ENCODE measurements at places on chromosomes 5 and 9.

DNA sequence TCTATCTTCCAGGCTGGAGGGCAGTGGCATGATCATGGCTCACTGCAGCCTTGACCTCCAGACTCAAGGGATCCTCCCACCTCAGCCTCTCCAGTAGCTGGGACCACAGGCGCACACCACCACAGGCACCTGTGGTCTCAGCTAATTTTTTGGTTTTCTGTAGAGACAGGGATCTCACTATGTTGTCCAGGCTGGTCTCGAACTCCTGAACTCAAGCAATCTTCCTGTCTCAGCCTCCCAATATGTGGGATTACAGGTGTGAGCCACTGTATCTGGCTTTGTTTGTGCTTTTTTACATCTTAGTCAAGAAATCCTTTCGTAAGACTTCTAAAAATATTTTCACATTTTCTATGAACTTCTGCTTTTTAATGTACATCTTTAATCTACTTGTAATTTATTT is 116.9 kb downstream of the DENND1A start:
- no peak for DNase-seq

GRCh38 chr9:97617939-97618416 is 15.2 kb downstream of the TSTD2 start:
- no peak for DNase-seq

DNA sequence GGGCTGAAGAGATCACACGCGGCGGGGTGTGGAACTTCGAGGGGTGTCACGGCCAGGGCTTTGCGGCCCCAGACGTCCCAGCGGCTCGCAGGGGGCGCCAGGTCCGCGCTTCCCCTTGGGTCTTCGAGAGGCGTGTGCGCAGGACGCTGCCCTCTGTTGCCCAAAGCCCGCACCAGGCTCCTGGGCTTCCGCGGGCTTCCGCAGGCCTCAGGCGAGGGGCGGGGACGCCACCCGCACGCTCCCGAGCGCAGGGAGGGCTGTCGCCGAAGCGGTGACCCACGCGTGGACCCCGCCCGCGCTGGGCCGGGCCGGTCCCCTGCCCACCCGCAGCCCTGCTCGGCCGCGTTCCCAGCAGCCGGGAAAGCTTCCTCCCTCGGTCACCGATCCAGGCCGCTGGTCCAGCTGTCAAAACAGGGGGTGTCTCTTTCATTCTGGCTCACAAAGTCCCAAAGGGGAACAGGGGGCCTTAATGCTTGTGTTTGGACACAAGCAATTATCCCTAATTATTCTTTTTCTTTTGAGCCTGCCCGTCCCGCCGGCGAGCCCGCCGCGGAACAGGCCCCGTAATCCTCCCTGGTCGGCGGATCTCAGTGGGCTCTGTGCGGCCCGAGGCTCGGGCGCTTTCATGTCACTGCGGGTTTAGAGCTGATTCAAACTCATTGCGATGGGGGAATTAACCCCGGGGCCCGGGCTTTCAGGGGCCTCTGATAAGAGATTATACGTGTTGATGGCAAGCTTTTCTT is 60.6 kb downstream of the TMEM174 start:
- DNase-seq, result no peak

DNA sequence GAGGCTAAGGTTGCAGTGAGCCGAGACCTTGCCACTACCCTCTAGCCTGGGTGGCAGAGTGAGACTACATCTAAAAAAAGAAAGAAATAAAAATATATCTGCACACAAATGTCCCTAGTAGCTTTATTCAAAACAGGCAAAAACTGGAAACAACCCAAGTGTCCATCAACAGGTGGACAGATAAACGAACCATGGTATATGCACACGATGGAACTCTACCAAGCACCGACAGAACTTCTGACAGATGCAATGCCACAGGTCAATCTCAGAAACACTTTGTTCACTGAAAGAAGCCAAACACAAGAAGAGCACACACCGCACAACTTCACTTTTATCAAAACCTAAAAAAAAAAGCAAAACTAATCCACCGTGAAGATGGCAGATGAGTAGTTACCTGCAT is 30.4 kb downstream of the CAMSAP1 start:
- DNase-seq, result no peak

DNA sequence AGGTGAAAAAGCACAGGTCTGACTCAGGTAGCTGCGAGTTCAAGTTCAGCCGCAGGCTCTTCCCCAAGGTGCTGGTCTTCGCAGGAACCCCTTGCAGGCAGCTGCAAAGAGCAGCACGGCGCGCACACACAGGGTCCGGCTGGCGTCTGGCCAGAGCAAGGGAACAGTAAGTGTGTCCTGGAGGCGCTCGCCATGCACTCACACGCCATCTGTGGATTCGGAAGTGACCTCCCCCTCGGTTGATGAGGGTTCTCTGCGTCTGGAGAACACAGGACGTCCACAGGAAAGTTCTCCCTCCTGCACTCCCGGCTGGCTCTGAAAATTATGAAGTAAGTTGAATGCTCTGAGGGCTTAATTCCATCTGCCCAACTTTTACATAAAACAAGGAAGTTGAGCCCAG is 14.0 kb upstream of the EGFL7 start:
- no peak for DNase-seq

DNA sequence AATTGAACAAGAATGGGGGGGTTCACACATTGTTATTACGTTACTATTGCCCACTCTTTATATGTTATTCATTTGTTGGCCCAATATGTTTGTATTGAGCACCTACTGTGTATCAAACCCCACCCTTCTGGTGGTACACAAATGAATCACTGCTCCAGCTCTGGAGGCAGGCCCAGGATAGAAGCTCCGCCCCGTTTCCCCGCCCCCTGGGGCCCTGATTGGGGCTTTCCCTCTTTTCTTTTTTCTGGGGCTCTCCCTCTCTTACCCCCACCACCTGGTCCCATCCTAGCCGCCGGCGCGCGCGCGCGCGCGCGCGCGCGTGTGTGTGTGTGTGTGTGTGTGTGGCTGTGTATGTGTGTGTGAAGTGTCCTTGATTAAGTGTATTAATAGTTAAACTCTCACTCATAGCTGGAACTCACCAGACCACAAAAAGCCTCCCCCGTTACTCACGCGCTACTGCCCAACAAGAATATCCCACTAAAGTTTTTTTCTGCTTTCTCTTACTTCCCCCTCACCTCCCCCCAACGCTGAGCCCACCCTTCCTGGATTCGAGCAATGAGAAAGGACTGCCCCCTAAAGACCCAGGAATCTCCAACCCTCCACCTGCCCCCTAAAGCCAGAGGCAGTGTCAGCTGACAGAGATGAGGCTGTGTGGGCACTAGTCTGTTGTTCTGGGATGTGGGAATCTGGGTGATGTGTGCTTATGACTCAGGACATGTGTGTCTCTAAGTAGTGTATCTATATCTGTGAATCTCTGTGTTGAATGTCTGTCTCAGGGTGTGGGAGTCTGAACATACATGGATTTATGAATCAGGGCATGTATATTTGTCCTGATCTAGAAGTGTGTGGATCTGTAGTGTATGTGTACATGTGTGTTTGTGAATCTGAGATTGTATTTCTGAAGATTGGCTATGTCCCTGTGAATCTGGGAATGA is 4.0 kb downstream of the CXXC5 start:
- peak; percentile 65 for DNase-seq

- DNase-seq, result no peak
Observed at GRCh38 chr9:4333787-4334186, 33.9 kb upstream of the GLIS3 start.

GRCh38 chr5:88244686-88245085 is 24.0 kb downstream of the TMEM161B start:
- DNase-seq, result no peak

- no peak for DNase-seq
Observed at GRCh38 chr9:95032580-95033341, 284.7 kb downstream of the FANCC start.

GRCh38 chr5:178793151-178793550 is 62.7 kb upstream of the ZNF354A start:
- DNase-seq, result no peak

- no peak for DNase-seq
Observed at GRCh38 chr9:75438716-75439115, 350.4 kb downstream of the OSTF1 start.

GRCh38 chr9:134437403-134438194 is 111.3 kb downstream of the RXRA start:
- DNase-seq, result no peak

DNA sequence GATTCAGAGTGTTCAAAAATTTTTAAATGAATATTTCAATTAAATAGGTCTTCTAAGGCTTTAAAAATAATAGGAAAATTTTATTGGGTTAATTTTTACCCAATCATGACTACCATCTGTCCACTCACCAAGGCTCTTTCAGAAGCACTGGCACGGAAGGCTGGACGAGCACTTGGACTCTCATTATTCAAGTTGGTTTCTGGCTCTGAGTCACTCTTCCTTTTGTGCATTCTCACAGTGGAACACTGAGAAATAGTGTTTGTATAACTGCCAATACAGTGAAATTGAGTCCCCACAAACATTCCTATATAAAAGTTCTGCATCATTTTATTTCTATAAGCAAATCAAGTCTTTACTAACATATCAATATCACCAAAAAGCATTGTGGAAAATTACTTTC is 1149.0 kb downstream of the EFNA5 start:
- DNase-seq, result no peak

- no peak for DNase-seq
Observed at GRCh38 chr9:134764473-134765269, 115.9 kb upstream of the FCN2 start.

GRCh38 chr9:83247732-83248131 is 184.8 kb upstream of the RASEF start:
- DNase-seq, result no peak

- DNase-seq, result no peak
Observed at GRCh38 chr5:143311428-143311827, 92.1 kb downstream of the NR3C1 start.

- no peak for DNase-seq
Observed at GRCh38 chr5:95975703-95976102, 14.1 kb upstream of the ELL2 start.

All from stimulated activated CD8-positive, alpha-beta memory T cell treated with anti-CD3 and anti-CD28 coated beads, Interleukin-4, amount 100 ng/mL, for 4 hours (primary cell).